Stimulated activated CD8-positive, alpha-beta memory T cell treated with anti-CD3 and anti-CD28 coated beads, Interleukin-4, amount 100 ng/mL, for 1 hour (primary cell): ENCODE measurements at places on chromosomes 1 and 21.

DNA sequence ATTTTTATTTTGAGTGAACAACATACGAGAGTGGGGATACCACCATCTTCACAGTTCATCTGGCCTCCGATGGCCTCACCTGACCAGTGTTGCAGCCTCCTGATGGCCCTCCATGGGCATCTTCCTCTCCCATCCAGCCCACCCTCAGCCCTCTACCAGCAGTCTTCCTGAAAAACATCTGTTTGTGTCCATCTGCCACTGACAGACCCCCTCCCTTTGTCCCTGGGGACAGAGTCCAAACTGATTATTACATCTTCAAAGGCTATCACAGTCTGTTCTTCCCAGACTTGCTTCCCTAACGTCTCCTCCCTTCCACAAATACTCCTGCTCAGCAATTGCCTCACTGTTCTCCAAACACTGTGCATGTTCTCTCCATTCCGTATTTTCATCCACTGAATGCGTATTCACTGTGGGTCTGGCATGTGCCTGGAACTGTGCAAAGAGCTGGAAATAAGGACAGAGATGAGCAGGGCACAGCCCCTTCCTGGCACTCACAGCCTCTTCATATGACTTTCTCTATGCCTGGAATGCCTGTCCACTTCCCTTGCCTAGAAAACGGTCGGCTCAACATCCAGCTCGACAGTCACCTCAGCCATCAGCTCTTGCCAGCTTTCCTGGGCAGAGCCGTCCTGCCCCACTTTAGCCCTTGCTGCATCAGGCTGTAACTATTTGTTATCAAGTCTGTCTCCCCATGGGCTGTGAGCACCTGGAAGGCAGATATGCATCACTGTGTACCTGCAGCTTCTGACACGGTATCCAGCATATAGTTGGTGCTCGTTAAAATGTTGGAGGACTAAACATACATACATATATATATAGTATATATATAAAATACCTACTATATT is 8.3 kb upstream of the ATF3 start:
- no peak for DNase-seq

DNA sequence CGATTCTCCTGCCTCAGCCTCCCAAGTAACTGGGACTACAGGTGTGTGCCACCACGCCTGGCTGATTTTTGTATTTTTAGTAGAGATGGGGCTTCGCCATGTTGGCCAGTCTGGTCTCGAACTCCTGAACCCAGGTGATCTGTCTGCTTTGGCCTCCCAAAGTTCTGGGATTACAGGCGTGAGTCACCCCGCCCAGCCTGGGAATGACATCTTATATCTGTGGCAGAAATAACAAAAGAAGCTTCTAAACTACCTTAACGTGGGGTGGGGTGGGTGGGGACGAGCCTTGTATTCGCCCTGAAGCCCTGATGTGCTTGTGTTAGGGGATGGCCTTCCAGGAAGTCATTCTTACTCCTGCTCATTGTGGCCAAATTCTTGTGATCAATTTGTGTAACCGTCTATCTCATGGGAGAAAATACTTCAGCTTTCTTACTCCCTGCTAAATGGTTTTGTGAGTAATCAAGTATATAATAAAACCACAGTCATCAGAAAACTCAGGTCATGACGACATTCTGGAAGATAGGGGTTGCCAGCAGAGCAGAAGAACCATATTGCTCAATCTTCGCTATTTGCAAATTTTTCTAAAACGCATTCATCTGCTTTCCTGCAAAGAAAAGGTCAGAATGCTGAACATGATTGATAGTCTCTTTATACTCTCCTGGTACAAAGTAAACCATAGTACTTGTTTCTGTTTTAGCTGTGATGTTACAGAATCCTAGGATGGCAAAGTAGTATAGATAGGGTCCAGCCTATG is 63.2 kb downstream of the DIRAS3 start:
- DNase-seq = no peak

- DNase-seq = no peak
Measured at GRCh38 chr1:191851799-191852595, 306.3 kb upstream of the RGS18 start.

- DNase-seq = no peak
Measured at GRCh38 chr21:45632160-45632559, 11.4 kb upstream of the PCBP3 start.

- no peak for DNase-seq
Measured at GRCh38 chr21:45454926-45455673, 50.1 kb downstream of the COL18A1 start.

DNA sequence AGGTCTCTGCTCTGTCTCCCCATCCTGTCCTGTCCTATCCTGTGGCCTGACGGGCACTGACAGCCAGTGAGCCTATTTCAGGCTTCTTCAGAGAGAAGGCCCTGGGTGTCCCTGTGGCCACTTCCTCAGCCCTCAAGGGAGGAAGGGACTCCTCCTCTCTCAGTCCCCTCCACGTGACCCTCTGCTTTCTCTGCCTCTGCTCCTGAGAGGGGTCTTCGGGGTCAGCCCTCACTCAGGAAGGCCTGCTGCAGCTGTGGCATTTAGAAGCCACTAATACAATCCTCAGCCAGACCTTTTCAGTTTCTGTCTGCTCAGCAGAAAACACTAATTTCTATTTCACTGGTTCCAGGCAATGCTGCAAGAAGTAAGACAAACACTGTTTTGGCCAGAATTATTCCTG is 43.6 kb upstream of the ETV3 start:
- no peak for DNase-seq

DNA sequence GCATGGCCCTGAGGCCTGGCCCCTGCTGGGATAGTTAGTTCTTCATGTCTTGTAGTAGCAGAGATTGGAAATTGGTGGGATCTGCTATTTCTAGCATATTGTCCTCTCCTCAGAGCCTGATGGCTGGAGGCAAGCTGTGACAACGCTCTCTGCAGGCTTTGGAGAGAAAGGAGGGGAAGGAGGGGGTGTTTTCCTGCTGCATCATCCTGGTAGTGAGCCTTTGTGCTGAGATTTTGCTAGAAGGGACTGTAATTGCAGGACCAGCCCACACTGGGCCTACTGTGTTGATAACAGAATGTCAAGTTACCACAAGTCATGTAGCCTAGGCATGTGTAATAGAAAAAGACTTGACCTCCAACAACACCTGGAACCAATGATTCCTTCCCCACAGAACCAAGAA is 351.0 kb downstream of the SIPA1L2 start:
- no peak for DNase-seq

DNA sequence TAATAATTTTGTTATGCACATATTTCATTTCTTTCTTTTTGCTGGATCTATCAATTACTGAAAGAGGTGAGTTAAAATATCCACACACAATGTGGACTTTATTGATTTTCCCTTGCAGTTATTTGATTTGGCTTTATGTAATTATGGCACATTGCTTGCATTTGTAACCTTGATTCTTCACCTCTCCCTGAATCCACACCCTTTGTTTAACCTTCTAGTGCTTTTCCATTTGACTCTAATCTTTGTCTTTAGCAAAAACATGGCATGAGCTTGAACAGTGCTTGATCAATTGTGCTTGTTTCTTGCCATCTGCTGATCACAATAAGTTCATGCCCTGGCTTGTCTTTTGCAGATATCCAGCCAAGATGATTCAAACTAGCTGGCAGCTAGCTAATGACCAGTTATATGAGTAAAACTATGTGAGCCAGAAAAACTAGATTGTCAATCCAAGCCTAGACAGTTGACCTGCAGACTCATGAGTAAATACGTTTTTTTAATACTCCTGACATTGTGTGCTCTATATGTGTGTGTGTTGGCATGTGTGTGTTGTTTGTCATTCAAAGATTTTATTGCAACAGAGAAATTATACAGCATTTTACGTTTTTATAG is 899.2 kb downstream of the NCAM2 start:
- no peak for DNase-seq

GRCh38 chr1:185964946-185965345 is 230.8 kb downstream of the HMCN1 start:
- DNase-seq = no peak

- no peak for DNase-seq
Measured at GRCh38 chr1:156135930-156136871, 17.2 kb upstream of the SEMA4A start.

DNA sequence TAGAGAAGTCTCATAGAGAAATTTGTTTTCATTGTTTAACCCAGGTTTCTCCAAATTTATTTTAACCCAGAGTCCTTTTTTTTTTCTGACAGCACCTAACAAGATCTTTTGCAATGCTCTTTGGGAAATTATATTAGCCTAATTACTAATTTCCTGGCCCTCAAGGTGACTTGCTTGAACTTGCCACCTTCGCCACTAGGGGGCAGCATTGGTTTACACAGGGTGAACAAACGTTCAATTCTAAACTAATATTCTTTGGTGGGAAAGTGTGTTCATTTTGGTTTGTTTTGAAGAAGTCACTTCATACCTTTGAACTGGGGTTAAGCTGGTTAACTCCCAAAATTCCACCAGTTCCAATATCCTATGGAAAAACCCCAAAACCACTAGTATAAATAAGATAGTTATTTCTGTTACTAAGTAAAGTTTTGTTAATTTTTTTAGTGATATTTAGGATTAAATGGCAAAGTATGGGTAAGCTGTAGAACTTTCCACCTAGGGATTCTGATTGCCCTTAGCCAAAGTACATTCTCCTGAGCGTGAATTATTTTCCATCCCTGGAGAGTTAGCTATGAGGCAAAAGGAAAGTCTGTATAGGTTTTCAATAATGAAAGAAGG is 13.0 kb downstream of the CCDC190 start:
- DNase-seq = peak; percentile 83

GRCh38 chr1:168442931-168443330 is 100.9 kb downstream of the XCL2 start:
- no peak for DNase-seq

DNA sequence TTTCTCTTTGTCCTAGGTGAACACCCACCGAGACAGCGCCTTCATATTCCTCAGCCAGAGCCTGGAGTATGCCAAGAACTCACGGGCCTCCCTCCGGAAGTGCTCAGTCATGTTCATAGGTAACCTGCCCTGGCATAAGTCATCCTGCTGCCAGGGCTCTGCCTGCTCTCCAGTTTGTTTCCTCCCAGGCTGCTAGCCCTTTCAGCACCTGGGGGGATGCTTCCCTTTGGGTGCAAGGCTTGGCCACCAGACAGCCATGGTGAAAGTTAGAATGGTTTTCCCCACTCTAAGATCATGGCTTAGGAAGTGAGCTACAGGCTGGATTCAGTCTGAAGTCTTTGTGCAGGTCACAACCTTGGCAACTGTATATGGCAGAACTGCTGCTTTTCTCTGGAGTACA is 9.2 kb upstream of the TTC4 start:
- DNase-seq = no peak

- DNase-seq = no peak
Measured at GRCh38 chr1:168482106-168482505, 61.7 kb downstream of the XCL2 start.

- no peak for DNase-seq
Measured at GRCh38 chr1:64915381-64916274, 50.7 kb downstream of the JAK1 start.

- no peak for DNase-seq
Measured at GRCh38 chr1:49864581-49864980, 159.2 kb downstream of the AGBL4 start.

DNA sequence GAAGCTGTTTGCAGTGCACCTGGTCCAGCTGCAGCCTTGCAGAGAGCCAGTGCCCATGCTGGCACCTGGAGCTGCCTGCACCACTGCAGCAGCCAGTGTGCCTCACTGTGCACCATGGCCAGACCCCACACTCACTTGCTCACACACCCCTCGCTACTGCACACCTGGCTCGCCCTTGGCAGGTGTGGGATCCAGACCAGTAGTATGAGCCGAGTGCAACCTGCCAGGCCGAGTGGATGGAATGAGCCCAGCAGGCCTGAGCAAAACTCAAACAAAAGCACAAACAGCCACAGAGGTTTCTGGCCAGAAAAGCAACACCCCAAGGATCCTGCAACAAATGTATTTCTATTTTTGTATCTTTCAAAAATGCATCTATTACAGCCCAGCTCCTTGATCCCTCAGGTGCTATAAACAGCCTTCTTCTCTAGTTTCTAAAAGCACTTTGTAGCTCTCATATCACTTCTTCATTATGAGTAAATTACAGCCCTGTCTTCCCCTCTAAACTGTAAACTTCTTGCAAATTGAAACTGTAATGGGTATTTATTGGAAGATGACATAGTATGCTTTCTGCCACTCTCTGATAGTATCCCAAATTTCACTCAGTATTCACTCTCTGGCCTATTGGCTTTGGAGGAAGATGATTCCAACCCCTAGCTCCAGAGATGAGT is 72.2 kb upstream of the LPGAT1 start:
- no peak for DNase-seq

DNA sequence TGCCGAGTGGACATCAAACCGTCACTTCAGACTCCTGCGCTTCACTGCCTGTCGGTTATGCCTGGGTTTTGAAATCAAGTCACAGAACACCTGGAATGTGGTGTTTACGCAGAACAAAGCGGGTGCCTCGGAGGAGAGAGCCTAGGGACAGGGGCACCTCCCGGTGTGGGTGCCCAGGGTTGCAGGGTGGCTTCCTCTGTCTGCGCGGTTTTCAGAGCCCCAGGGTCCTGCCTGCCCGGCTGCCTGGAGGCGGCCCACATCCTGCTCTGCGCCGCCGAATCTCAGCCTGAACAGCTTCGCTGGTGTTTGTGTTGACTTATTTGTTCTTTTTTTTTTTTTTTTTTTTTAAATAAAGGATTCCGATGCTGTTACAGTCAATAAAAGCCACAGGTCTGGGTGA is 113.5 kb upstream of the COL6A1 start:
- DNase-seq = no peak

DNA sequence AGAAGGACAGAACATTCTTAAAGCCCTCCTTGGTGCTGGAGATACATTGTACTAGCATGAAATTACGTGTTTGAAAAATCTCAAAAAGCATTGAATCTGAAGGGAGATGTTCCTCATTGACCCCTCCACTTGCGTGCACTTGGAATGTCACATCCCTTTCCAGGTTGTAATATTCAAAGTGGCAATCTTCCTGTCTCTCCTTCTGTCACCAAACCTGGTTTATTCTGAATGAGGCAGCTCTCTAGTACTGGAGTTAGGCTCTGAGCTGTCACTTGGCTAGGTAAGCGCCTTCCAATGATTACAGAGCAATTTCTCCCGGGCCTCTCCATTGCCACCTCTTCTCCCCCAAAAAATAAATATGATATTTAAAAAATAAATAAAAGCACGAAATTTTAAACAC is 855 bp downstream of the DSCAM start:
- no peak for DNase-seq

DNA sequence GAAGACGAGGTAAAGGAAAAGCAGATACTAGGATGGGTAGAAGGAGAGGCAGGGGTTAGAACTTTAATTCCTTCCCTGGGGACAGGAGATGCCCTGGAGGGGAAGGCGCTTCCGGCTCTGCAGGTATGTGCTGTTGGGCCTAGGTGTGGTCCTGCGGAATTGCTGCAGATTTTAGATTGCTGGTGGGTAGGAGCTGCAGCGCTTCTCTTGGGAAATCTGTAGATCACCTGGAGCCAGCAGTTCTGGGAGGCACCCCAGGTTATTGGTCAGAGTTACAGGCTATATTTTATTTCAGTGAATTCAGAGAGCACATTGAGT is 1.1 kb downstream of the MGST3 start:
- no peak for DNase-seq

GRCh38 chr1:115594600-115594999 is 47.2 kb upstream of the VANGL1 start:
- no peak for DNase-seq
